HT-29 (cell line): ENCODE measurements at places on chromosomes 6 and 20. TPM values are rescaled to one million over a fixed set of nuclear protein-coding genes. Genes with fewer than 3 reads are reported as not detected.

Gene TRIM31
- total RNA-seq: 112 and 119 TPM in 2 replicates

Gene HLA-DOB
- total RNA-seq: not detected in 2 replicates

Gene NFS1
- total RNA-seq: 132 and 139 TPM in 2 replicates

Gene RIN2
- 26.6 and 31.9 TPM in 2 replicates for total RNA-seq

Gene CST5
- not detected in 2 replicates for total RNA-seq

DNA sequence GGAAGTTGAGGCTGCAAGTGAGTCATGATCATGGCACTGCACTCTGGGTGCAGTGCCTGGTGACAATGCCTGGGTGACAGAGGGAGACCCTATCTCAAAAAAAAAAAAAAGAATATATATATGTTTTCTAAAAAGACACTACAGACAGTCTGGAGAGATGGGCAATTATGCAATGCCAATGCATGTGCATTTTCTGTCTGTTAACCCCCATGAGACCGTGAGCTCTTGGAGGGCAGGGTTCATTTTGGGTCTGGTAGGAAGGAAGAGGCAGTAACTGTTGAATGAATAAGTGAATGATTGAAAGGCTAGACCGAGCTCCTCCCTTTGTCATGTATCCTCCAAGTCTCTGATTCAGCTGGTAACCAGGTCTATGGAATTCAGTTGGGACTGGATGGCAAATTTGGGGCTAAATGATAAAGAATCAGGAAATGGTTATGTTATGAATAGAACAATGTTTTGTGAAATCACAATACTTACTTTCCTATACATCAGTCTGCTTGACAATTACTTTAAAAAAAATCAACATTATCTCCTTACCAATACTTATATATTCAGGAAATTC, 5.6 kb upstream of the BLCAP start:
- DNase-seq: no peak

GRCh38 chr20:50282592-50283241, 92.1 kb downstream of the CEBPB start:
- DNase-seq: peak; percentile 52

GRCh38 chr6:39934131-39934757, at the start of gene MOCS1:
MOCS1 (minus strand) TSS chr6:39934462; CDS start chr6:39934417, 45 bp downstream.
- no peak for DNase-seq

GRCh38 chr20:62553838-62554161, 78.0 kb upstream of the GATA5 start:
- no peak for DNase-seq

GRCh38 chr6:42696526-42697267, 25.7 kb downstream of the PRPH2 start:
- DNase-seq: no peak

DNA sequence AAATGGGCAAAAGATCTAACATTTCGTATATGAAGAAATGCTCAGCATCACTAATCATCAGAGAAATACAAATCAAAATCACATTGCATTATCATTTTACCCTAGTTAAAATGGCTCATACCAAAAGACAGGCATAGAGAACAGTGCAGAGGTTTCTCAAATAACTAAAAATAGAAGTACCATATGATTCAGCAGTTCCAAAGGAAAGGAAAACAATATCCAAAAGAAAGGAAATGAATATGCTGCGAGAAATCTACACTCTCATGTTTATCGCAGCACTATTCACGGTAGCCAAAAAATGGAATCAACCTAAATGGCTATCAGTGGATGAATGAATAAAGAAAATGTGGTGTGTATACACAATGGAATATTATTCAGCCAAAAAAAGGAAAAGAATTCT, 63.5 kb downstream of the VTA1 start:
- DNase-seq: no peak

DNA sequence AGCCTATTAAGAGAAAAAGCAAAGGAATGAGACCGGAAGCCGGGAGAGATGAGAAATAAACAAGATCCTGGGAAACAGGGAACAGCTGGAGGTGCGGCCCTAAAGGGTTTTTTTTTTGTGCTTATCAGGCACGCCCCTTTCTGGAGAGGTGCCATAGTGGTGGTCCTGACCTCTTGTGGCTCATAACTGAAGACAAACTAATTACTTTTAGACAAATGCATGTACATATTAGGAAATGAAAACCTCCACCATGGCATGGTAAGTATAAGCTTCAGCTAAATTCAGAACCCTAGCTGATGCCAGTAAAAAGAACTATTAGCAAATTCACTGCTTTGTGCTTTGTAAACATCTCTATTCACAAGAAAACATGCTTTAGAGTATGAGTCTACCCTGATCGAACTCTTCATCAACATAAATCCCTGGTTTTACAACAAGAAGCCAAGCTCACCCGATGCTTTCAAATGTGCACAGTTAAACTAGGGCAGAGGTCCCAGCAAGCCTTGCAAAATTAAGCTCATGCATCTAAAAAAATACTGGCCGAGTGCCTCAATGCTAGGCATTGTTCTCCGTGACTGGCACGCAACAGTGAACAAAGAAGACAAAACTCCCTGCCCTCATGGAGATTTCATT, 96.4 kb upstream of the MRPS10 start:
- DNase-seq: no peak

DNA sequence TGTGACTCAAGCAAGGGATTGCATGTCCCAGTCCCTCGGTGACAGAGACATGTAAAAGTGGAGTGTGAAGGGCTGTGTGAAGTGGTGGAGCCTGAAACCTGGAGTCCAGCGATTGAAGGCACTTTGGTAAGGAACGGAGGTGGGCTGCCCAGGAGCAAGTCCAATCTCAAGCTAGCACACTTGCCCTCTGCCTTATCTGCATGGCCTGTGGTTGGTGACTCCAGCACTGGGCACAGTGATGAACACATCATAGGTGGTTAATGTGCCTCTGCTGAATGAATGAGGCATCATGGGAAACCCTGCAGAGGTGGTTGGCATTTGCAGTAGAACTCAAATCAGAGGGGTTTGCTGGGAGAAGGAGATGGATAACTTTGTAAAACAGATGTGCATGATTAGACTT, 14.9 kb upstream of the ULBP3 start:
- DNase-seq: no peak
